Posterior cingulate gyrus (tissue), 11 donors: ENCODE measurements at places on chromosomes 1 and 21.

DNA sequence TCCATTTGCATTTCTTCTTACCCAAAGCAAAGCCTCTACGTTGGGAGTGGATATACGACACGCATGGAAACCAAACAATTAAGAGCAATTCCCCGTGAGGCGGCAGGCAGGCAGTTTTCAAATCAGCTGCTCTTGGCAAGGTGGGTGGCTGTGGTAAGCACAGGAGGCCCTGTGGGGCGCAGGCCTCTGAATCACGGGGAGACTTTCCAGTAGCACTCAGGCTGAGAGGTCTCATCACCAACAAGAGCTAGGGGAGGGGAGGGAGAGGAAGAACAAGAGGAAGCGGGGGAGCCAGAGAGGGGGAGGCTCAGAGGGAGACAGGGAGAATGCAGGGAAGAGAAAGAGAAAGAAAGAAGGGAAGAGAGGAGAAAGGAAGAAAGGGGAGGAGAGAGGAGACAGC, 56.4 kb downstream of the MT1HL1 start:
- no peak for DNase-seq

DNA sequence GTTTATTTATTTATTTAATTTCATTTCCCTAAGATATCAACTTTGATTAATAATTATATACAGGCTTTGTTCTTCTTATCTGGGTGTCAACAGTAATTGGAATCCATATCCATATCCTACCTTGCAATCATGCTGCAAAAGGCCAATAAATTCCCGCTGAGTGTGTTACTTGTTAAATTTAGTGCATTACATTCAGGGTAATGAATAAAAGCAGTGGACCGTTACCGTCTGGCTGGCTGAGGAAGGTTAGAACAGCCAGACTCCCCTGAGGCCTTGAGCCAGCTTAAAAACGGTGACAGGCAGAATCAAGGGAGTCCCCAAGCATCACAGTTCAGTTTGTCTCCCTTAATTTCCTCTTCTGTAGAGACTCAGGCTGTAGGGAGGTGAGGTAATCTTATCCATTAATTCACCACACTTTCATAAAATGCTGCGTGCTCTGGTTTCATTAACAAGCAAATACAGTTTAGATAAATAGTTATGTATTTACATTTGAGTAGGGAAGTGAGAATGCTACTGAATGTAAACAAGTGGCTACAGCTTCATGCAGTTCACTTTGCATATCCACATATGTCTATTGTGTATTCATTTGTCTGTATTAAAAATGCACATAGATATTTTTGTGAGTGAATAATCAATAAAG, 888.2 kb upstream of the CXADR start:
- DNase-seq: no peak

GRCh38 chr21:41453761-41454160, 27.7 kb downstream of the MX1 start:
- DNase-seq: no peak

- DNase-seq: no peak
These were observed 30.0 kb upstream of the OPRD1 start for GRCh38 chr1:28782011-28782410.

DNA sequence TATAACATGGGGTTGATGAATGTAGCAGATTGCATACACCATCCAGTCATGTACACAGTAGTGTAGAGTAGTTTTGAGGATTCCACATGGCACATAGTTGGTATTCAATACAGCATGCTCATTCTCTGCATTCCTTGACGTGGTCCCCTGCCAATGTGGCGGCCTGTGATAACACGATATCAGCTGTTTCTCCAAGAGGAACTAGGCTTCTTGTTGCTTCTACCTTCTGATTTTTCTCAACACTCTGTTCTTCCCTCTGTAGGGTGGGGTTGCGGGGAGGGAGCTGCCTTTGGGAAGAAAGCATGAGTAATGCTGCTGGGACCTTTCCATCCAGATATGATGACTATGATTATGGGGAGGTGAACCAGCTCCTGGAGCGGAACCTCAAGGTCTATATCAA, 19.4 kb downstream of the SESN2 start:
- no peak for DNase-seq

GRCh38 chr1:218344814-218345672, at the start of gene TGFB2:
TSS of gene TGFB2 (plus strand) at chr1:218345336. CDS start at chr1:218346702, 1,366 bp downstream.
- no peak for DNase-seq

GRCh38 chr1:201637282-201638079, 98.6 kb downstream of the NAV1 start:
- no peak for DNase-seq

DNA sequence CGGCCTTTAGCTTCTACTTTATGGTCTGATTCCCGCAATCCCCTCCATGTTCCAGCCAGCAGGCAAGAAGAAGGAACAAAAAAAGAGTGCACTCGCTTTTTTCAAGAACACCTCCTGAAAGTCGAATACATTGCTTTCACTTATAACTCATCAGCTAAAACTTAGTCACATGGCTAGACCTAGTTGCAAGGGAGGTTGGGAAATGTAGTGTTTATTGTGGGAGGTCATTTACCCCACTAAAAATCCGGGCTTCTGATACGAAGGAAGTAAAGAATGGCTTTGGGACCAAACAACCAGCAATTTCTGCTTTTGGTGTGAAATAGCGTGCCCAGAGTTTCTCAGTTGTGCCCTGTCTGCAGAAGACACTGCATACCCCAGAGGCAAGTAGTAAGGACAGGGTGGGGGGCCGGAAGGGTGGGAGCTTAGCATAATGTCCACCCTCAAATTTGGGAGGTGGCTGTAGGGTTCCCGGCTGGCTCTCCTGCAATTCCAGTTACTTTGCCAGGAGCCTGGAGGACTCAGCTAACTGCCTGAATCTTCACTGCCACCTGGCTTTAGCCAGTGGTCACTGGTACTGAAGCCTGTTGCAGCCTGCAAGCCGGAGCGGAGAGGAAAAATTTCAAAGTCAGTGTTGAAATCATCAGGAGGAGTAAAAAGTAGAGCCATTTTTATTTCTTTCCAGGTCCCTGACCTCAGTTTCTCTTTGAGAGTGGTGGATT, 57.7 kb upstream of the F3 start:
- no peak for DNase-seq

DNA sequence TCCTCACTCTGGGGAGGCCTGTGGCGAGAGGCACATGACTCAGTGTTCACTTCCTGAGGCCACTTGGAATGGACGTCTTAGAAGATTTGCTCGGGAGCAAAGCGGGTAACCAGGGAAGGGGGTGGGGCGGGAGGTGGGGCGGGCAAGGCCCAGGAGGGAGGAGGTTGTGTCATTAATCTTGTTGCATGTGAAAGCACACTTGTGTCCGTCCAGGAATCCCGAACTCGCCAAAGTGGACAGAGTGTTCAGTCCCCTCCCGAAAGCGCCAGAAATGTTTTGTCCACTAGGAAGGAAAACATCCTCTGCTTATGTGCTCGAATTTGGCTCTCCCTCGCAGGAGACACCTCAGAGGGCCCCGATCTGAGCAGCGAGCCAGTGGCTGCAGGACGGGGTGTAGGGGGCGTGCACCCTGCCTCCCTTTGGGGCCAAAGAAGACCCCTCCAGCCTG, 84.2 kb downstream of the SPSB1 start:
- DNase-seq: no peak
